ENCODE measurements at places on chromosomes 7 and 10.

DNA sequence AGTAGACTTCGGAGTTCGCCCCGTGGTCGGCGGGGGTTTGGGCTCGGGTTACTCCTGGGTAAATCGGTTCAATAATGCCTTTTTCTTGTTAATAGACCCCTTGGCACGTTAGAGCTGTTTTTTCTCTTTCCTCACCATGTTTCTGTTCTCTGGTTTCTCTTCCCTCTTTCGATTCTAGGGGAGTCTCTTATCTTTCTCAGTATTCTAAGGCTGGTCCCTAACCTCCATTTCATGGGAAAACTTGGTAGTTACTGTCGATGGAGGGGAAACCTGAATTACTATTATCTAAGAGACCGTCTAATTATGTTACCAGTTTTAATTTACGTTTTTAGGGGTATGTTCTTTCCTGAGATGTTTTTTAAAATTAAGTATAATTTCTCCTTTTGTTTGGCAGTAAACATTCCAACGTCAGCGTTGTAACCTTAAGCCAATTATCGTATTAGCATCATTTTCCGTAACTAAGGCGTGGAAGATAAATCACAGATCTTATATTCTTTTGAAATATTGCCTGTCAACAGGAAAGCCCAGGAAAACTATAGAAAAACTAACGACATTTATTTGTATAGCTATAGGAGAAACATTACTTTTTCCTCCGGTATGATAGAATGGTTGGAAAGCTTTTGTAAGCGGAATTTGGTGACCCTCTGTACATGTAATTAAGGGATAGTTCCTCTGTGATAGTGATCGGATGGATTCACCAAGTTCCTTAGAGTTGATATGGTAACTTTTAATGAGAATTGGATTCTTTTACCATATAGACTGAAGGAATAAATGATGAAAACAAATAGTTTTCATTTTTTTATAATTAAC lies 847 bp downstream of the BTAF1 start:
- no peak for DNase-seq

DNA sequence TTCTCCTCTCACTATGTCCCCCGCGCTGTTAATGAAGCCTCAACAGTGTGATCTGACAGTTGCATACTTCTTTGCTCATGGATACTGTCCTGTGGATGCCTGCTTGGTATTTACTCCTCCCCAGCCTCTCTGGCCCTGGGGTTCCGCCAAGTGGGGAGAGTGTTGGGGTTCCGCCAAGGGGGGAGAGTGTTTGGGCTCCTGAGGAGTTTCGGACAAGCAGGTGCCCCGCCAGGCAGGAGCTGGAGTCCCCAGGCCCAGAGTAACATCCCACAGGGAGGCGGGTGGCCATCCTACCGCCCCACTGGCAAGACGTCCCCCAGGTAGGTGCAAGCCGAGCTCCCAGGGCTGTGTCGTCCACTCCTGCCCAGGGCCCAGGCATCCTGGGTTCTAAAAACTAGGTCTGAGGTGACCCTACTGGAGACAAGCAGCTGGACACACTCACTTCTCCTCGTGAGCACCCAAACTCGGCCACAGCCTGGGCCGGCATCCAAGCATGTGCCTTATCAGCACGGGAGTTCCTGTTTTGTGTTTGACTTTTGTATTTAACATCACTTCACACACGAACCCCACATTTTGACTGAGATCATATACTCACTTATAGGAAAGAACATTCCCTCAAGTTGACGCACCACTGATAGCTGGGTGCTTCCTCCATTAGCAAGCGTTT lies 34.2 kb downstream of the CAMK2B start:
- DNase-seq = no peak

DNA sequence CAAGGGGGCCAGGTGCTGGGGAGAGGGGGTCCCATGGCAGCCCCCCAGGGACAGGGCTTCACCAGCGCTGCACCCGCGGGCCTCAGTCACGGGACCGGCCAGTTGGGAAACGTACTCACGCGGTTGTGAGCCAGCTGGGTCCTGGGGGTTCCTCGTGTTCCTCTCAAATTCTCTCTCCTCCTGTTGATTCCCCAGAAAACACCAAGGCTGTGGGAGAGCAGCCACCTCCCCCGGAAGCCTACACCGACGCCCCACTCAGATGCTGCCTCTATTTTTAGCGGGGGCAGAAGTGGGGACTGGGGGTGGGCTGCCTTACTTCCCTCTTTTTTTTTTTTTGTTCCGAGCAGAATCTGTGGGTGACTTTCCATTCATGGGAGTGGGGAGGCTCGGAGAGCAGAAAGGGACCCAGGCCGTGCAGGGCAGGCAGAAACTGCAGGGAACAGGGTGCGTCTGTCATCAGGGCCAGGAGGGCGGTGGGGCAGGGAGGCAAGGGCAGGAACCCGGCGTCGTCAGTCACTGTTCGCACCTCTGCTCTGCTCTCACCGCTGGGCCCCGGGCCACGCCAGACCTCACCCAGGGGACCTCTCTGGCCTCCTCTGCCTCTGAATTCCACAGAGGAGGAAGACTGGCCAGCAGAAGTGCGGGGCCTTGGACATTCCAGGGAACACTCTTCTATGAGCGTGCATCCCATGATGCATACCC lies 63.1 kb downstream of the CARD11 start:
- no peak for DNase-seq

DNA sequence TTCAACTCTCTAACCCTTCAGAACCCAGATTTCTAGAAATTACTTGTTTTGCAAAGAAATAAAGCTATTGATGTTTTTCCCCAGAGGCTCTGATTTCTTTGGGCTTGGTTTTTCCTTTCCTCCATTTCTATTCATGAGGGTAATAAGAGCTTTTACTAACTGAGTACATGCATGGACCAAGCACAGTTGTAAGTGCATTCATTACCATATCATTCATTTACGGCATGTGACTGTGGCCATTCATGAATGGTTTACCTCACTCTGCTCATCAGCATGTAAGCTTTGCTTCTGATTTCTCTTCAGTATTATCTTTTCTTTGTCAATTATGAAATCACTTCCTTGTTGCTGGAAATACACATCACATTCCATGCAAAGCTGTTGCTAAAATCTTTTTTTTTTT lies 42.4 kb downstream of the LAMB4 start:
- no peak for DNase-seq

DNA sequence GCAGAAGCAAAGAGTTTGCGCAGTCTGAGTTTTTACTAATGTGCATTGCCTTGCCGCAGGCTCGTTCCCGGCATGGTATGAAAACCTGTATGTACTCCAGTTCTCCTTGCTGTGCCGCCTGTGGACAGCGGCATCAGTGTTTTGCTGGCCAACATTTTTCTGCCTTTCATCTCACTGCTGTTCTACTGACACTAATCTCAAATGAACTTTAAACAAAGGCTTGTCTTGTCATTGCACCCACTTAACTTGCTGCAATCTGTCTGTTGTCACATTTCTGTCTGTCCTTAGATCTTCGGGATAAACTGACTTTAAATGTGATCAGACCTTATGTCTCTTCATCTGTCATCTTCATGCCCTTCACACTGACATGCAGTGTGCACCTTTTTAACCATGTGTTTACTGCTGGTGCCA lies 71.7 kb upstream of the ZNRF2 start:
- DNase-seq = no peak

DNA sequence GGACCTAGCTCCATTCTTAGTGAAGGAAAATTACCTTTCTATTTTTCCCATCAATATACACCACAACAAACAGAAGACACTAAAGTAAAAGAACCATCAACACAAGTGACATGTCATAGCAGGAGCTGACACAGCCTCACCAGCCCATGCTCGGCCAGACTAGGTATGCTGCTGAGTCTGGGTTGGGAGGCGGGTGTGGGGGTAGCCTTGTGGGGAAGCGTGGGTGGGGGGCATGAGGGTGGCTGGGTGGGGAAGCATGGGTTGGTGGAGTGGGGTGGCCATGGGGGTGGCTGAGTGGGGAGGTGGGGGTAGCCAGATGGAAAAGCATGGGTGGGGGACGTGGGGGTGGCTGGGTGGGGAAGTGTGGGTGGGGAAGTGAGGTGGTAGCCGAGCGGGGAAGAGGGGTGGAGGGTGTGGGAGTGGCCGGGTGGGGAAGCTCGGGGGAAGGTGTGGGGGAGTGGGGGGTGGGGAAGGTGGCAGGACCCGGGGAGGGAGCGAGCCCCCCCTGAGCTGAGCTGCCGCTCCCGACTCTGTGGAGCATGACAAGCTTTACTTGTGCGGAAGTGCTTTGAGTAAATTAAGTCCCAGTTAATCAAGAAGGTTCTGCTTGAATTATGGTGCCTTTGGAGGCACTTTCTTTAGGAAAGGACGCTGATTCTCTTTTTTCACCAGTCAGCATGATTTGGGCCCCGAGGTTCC lies 294.6 kb upstream of the ZNF32 start:
- no peak for DNase-seq

GRCh38 chr7:136956232-136956631 lies 87.8 kb downstream of the CHRM2 start:
- no peak for DNase-seq

DNA sequence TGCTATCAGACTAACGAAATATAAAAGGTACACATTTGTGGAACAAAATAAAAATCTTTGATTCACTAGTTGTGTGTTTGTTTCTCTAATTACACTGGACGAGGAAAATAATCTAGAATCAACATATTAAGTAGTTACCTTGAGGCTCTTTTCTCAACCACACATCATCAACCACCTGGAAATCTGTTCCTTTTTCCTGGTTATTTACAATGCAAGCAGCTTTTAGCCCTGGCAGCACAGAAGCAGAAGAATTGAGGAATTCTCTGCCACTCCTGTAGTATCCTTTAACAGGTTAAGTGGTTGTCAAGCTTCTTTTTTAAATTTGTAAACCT lies 23.7 kb downstream of the NUP42 start:
- DNase-seq = no peak

- no peak for DNase-seq
Measured at GRCh38 chr7:29866490-29866930, 60.2 kb downstream of the WIPF3 start.

GRCh38 chr10:122445469-122445868 lies 9.0 kb upstream of the ARMS2 start:
- no peak for DNase-seq

DNA sequence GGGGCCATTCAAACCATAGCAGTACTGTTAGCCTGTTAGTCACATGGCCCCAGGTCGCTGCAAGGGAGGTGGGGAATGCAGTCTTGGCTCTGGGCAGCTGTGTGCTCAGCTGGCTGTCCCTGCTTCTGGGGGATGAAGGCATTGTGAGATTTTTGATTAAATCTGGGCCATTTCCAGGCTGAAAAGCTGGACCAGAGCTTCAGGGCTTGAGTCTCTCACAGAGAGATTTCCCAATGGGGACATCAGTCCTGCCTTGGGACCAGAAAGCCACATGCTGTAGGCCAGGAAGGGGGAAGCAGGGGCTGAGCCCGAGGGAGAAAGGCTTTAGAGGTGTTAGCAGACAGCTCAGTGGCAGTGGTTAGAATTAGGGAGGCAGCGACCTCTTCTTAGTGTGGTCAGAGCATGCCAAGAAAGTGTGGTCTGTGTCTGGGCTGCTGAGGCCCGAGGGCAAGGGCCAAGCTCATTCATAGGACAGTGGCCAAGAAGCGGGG lies 33.6 kb downstream of the PALD1 start:
- no peak for DNase-seq

DNA sequence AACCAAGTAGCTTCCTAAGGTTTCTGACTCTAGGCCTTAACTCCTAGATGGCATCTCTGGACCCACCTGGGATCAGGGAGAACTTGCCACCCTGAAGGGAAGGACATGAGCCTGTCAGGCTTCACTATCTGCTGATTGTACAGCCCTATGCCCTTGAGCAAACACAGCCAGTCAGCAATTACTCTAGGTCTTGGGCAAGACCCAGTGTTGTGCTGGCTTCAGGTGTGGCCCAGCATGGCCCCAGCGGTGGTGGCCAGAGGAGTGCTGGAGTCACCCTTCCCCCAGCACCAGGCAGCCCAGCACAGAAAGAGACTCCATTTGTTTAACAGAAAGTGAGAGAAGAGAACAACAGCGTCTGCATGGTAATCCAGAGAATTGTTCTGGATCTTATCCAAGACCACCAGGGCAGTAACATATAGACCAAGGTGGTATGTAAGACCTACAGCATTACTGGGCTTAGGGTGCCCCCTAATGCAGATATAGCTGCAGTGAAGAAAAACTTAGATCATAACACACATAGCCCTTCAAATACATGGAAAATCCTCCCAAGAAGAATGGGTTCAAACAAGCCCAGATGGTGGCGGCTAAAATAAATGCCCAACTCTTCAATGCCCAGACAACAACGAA lies 207.7 kb downstream of the MAGI2 start:
- DNase-seq = no peak

GRCh38 chr10:33539116-33539515 lies 204.6 kb upstream of the NRP1 start:
- DNase-seq = no peak

DNA sequence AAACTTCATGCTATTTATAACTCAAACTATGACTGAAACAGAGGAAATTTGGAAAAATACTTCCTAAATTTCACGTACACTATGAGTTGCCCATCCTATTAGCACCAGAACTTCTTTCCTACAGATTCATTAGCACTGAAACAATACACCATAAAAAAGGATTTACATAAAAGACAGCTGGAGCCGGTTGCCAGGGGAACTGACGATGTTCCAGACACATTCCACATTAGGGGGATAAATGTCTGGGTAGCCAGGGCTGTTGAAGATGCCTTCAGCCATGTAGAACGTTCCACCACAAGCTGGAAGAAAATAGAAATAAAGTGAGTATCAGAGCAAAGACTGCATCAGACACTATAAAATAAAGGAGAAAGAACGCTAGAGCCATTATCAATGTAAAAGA lies 129.8 kb upstream of the RSU1 start:
- DNase-seq = no peak

DNA sequence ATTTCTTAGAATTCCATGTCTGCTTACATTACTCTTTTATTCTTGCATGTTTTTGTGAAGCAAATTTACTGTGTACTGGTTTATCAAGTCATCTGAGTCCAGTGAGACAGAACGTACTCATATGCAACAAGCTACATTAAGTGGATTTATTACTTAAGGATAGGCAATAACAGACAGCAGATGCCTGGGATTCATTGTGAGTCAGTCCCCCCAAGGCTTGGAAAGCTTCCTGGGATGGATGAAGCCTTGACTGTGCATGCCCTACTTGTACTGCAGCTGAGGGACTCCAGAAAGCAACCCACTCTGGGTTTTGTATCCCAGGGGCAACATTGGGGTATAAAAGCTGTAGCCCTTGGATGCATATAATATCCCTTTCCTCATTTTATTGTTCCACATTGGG lies 113.4 kb upstream of the RAB18 start:
- DNase-seq = no peak

- no peak for DNase-seq
Measured at GRCh38 chr7:17369691-17370426, 71.4 kb downstream of the AHR start.

GRCh38 chr10:103490986-103491314 lies 2.6 kb upstream of the NEURL1 start:
- DNase-seq = no peak

GRCh38 chr10:58952747-58953466 lies 223.5 kb upstream of the PHYHIPL start:
- peak; percentile 54 for DNase-seq

DNA sequence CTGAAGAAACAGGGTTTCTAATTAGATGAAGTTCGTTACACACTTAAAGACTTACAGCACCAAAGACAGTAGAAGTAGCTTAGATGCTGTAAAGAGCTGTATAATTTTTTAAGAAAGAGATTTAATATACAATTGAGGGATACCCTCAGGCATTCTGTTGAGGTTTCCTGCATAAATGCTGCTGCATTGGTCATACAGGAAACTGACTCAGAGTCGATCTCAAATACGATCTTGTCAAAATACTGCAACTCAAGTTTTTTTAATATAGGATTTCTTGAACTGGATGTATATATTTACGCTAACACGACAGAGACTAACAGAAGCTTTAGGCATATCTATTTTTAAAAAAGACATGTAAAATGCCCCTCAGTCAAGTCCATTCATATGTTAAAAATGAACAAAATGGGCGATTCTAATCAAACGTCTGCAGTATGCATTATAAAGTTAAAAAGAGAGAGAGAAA lies 2.4 kb upstream of the ARID5B start:
- no peak for DNase-seq
